Activated CD8-positive, alpha-beta memory T cell treated with anti-CD3 and anti-CD28 coated beads for 48 hours (primary cell): ENCODE measurements at places on chromosomes 7 and 10.

DNA sequence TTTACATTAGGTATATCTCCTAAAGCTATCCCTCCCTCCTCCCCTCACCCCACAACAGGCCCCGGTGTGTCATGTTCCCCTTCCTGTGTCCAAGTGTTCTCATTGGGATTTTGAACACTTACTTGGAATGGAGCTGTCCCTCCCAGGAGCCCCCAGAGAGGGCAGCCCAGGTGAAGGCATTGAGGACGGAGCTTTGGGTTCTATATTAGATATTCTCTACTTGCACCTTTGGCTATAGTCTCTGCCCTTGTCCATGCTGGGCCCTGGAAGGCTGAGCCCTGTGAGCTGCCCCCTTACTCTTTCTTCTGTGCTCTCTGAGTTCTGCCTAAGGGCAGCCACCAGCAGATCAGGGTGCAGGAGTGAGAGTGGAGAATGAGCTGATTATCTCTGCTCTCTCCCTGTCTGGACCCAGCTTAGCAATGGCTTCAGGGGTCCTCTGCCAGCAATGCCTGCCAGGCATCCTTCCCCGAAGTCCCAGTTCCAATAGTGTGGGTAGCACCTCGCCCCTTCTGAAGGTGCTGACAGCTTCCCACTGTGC, 11.2 kb downstream of the ADRA2A start:
- DNase-seq: no peak

- no peak for DNase-seq
These were observed 52.3 kb downstream of the CDCA7L start for GRCh38 chr7:21893401-21893800.

- DNase-seq: no peak
These were observed 26.7 kb downstream of the MKLN1 start for GRCh38 chr7:131354390-131354789.

DNA sequence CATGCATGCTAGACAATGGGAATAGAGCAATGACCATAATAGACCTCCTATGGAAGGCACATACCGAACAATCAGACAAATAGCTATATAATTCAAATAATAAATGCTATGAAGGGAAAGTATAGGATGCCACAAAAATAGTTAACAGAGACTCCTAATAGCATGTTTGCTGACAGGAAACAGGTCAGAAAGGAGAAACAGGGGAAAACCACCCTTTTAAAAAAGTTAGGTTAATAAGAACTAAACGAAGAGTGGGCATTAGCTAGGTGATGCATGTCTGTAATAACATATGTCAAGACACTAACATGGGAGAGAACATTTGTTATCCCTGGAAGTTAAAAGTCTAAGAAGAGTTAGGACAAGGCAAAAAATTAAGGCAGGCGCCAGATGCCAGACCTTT, 58.9 kb downstream of the ABI1 start:
- DNase-seq: no peak

- DNase-seq: no peak
These were observed 83.3 kb downstream of the CTBP2 start for GRCh38 chr10:125076891-125077541.

GRCh38 chr10:51405580-51406351, 293.6 kb downstream of the CSTF2T start:
- no peak for DNase-seq

GRCh38 chr7:44911911-44912310, 26.6 kb upstream of the PURB start:
- no peak for DNase-seq

DNA sequence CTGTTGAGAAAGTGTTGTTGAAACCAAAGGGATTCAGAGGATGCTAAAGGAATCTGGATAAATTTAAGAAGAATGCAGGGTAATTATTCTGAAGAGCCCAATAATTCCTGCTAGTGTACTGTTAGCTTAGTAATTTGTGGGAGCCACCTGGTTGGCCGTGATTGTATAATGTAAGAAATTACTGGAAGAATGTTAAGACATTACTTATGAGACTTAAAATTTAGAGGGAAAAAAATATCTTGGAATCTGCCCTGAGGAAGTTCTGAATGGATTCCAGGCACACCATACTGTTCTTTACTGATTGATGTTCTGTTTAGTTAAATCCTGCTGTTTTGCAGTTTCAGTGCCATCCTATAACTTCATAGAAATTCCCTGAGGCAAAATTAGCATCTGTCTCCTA, 155.0 kb upstream of the RHOBTB1 start:
- no peak for DNase-seq

GRCh38 chr7:150400788-150401423, 21.8 kb downstream of the ZNF775 start:
- no peak for DNase-seq

DNA sequence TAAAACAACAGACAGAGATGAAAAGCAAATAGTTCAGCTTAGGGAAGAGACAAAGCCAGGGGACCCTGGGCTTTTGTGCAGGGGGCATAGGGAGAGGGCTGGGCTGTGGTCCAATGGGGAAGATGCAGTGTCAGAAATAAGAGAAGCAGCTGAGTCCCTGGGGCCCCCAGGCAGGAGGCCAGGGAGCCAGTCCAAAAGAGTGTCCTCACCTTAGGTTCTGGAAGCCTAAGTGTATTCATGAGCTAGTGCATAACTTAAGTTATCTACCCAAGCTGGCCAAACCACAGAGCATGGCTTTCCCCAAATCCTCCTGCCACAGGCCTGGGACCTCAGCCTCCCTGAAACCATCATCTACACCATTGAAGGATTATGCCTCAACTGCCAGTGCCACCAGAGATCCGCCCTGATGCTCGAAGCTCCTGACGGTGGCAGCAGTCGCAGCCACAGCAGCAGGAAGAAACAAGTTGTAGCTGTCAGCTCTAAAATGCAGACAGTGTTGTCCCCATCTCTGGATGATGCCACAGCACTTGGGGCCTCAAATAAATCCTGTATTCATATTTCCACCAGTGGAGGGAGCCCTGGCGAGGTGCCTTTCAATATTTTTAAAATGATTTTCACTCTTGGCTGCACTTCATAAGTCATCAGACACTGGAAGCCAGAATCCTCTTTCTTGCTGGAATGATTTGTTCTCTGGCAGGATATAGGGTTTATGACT, 574.6 kb downstream of the GRID1 start:
- no peak for DNase-seq

GRCh38 chr7:23261843-23262452, 15.4 kb downstream of the GPNMB start:
- no peak for DNase-seq

GRCh38 chr7:100804681-100805431, 22.5 kb downstream of the EPHB4 start:
- no peak for DNase-seq

DNA sequence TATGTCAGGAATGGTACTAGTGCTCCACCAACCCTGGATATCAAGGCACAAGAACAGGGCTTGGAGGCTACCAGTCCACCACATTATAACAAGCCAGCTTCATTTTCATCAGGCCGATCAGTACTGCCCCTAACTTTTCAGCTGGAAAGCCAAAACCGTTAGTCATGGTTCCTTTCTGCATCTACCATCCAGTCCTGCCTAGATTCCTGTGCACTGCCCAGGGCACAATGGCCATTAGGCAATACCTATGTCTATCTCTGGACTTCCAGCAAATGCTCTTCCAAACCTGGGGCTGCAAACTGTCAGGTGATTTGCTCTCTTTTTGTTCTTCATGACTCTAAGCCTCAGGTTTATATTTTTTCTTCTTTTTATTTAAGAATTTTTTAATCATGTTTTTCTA, 937.7 kb downstream of the SORCS1 start:
- no peak for DNase-seq

GRCh38 chr10:30081182-30081581, 21.8 kb upstream of the JCAD start:
- DNase-seq: no peak

GRCh38 chr7:155733582-155734444, 78.5 kb downstream of the SHH start:
- DNase-seq: no peak

DNA sequence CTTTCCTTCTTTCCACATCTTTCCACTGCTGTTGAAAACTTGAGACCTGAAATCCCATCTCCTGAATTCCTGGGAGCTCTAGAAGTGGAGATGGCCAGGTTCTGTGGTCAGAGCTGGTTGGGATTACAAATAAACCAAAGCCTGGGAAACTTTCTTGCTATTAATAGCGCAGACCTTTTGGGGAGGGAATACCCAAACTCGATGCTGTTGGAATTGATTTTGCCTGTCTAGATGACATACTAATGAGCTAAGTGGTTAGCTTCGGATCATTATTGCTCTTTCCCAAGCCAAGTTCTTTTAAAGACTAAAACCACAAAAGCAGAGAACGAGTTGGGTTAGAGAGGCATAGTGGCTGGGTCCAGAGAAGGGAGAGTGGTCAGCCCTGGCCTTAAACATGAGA, 76.6 kb downstream of the TCF7L2 start:
- DNase-seq: no peak
